ENCODE measurements at places on chromosomes 4 and X.

GRCh38 chr4:39375478-39375877 is 9.3 kb upstream of the RFC1 start:
- DNase-seq: no peak

- no peak for DNase-seq
These were observed 25.8 kb upstream of the KLHL34 start for GRCh38 chrX:21683941-21684340.

- no peak for DNase-seq
These were observed 72.7 kb upstream of the BOD1L1 start for GRCh38 chr4:13700021-13700857.

GRCh38 chr4:186204686-186205085 is 13.3 kb downstream of the CYP4V2 start:
- DNase-seq: peak; percentile 26

All from activated naive CD4-positive, alpha-beta T cell treated with anti-CD3 and anti-CD28 coated beads, Interleukin-2, amount 10 ng/mL, durations not matched to agents 7 days and 5 days (primary cell).